ENCODE measurements at places on chromosomes 1 and 21. TPM values are rescaled to one million over a fixed set of nuclear protein-coding genes. Genes with fewer than 3 reads are reported as not detected.

Gene PLPP3
- total RNA-seq: 140 TPM

DNA sequence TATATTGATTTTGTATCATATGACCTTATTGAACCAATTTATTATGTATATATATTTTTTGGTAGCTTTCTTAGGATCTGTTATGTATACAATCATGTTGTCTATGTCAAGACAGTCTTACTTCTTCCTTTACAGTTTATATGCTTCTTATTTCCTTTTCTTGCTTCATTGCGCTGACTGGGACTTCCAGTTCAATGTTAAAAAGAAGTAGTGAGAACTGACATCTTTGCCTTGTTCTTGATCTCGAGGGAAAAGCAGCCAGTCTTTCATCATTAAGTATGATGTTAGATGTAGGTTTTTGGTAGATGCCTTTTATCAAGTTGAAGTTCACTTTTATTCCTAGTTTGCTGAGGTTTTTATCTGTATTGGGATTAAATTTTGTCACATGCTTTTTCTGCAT, 17.5 kb downstream of the MAN1C1 start:
- no peak for DNase-seq

GRCh38 chr1:233261206-233261605, 34.3 kb downstream of the PCNX2 start:
- DNase-seq: no peak

GRCh38 chr1:26522073-26522472, 7.5 kb upstream of the RPS6KA1 start:
- DNase-seq: no peak

Gene LYPLA2
- 28.9 TPM for total RNA-seq

Gene MTARC1
- 3.5 TPM for total RNA-seq

- no peak for DNase-seq
Observed at GRCh38 chr1:54135436-54136120, 17.2 kb downstream of the CDCP2 start.

- no peak for DNase-seq
Observed at GRCh38 chr1:93595743-93596142, 85.9 kb downstream of the BCAR3 start.

Data from left ventricle myocardium superior (tissue), 1 donor.